PC-9 (cell line): ENCODE measurements at places on chromosomes 1 and 21. TPM values are rescaled to one million over a fixed set of nuclear protein-coding genes. Genes with fewer than 3 reads are reported as not detected.
A peak's percentile ranks its signal among the peaks of the same experiment; 100 is the strongest.

UBE4B gene
- 54.3 and 59.1 TPM in 2 replicates for total RNA-seq

CCDC190 gene
- total RNA-seq, result not detected in 2 replicates

IL20 gene
- not detected in 2 replicates for total RNA-seq

DNA sequence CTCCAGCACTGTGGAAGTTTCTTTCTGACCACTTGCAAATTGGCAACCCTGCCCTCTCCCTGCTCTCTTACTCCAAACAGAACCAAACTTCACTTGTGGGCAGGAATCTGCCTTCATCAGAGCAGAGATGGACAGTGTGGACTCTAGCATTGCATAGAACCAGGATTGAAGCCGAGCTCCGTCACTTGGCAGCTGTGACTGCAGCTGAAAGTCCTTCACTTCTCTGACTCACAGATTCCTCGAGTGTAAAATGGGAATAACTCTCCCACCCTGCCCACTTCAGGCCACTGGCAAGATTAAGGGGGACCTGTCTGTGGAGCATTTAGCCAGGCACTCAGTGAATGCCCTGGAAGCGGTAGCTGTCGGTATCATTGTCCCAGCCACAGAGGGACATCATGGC, 75.7 kb upstream of the ZBTB40 start:
- DNase-seq, result no peak

DNA sequence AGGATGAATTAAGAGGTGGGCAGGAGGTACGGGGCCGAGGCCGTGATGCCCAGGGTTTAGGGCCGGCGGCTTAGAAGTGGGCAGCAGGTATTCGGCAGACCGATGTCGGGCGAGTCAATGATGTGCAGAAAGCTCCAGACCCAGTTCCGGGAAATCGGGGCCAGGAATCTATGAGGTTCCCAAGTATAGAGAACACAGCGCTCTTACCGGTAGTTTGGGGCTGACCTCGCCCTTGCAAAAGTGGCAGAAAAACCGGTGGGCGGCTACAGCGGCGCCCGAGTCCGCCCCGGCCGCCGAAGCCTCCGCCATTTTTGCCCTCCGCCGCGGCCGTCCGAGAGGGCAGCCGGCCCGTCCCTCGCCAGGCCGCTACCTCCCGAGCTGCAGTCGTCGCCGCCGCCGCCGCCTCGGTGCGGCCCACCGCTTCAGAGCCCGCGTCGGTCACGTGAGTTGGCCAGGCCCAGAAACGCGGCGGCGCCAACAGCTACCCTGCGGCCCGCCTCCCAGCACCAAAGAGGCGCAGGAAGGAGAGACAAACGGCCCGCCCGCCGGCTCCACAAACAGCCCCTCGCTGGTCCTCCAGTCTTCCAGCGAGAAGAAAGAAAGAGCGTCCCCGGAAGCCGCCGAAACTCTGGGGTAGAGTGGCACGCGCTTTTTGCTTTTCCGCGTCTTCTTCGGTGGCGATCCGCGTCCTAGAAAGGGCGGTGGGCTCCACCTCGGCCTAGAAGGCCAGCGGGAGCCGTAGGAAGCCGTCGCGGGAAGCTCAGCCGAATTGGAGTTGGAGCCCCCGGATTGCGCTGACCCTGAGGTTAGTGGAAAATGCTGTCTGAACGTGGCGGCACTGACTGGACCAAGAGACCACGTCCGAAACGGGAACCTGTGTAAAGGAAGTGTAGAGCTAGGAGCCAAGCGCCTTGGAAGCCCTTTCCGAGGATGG, at the start of the genes POLR3C and RNF115:
Gene POLR3C, plus strand, starts transcription at position 636 of the 934 bp plus-strand sequence. CDS start 1,577 bp downstream, outside the sequence.
Gene RNF115, minus strand, starts transcription at position 531 of the 934 bp plus-strand sequence. Its CDS starts 222 bp downstream, at position 309.
- peak; percentile 69 for DNase-seq

TNFAIP8L2 gene
- not detected in 2 replicates for total RNA-seq

GRCh38 chr1:113901191-113901590, 3.4 kb downstream of the AP4B1 start:
- no peak for DNase-seq

DNA sequence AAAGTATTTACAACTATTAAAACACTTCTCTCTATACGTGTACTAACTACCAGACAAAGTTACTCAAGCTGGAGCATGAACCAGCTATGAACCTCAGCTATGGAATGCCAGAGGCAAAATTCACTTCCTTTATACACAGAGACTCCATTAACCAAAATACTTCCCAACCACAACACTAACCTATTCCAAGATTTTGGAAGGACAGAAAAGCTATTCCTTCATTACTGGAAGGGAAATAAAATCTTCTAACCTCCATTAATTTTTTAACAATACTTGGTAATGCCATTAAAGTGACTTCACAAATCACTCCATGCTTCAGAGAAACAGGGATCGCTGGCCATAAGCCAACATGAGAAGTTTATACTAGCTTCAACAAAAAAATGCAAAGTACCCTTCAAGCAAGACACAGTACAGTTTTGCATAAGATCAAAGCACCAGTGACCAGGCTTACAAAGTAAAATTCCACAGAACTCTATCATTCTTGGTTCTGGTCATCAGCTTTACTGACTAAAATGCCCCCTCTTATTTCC, 58.0 kb downstream of the PUM1 start:
- no peak for DNase-seq

DNA sequence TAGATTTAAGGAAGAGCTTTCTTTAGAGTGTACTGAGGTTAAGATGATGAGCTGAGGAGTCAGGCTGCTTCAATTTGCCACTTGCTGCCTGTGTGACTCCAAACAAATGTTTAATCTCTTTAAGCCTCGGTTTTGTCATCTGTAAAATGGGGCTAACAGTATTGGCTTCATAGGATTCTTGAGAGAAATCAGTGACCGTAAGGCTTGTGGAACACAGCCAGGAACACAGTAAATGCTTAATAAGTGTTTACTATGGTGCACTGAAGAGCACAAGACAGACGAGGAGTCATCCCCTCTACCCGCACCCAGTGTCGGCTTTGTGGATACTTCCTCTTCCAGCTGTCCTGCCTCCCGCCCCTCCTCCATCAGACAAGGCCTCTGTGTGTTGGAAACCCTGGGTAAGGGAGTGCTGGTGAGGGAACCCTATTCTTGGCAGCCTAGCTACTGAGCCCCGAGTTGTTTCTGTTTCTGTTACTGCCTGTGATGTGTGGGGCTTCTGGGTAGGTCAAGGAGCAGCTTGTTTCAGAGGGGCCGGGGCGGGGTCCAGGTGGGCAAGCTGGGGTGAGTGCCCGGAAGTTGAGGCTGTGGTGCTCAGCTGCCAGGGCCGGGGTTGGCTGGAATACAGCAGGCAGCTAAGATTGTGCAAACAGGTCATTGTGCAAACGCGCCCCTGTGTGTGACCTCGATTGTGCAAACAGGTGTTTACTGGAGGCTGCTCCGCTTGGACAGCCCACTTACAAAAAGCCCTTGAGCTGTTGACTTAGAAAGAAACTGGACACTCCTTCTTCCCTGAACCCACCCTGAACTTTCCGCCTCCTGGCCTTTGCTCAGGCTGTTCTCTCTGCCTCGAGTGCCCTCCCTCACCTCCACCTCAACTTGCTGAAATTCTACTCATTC, 4.0 kb upstream of the CSF3R start:
- peak; percentile 90 for DNase-seq

DNA sequence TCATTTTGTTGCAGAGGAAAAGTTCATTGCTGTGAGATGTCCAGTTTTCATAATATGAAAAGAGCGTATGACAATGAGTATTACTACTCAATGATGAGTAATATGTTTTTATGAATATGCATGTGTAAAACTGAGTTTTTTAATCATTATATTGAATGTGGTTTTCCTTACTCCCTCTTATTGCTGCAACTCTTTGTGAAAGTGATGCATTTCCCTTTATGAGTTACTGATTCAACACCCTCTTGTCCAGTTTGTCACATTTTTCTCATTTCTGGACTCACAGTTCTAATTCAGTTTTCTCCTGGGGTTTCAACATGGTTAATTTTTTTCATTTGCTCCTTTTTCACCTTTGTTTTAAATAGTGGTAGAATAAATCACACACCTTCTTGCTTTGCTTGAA, 35.2 kb upstream of the KCNJ15 start:
- no peak for DNase-seq

LCE1C gene
- total RNA-seq, result not detected in 2 replicates

ARHGEF2 gene
- total RNA-seq, result 85.0 and 93.9 TPM in 2 replicates

- DNase-seq, result no peak
These were observed 144.2 kb downstream of the VAV3 start for GRCh38 chr1:107820801-107821200.

DNA sequence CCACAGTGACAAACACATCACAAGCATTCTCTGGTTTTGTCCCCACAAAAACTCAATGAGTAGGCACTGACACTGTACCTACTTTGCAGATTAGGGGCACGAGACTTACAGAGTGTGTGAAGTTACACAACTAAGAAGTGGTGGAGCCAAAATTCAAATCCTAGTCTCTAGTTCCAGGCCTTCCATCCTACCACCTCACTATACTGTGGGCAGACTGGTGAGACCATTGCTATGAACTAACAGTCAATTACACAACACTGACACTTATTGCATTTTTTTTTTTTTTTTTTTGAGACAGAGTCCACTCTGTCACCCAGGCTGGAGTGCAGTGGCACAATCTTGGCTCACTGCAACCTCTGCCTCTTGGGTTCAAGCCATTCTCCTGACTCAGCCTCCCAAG, 71.4 kb downstream of the KCNN3 start:
- DNase-seq, result no peak

DNA sequence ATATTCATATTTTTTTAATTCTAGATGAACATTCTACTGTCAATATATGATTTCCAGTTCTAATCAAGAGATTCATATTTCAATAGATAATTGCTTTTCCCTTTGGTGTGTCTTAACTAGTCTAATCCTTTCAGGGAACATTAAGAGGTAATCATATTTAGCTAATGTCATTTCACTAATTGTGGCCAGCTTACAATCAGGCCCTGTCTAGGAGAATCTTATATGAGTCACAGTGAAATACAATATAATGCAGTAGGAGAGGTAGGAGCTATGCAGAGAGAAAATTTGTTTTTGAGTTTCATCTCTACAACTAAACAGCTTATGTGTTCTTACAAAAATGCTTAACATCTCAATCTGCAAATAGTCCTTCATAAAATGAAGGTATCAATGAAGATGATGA, 85.9 kb downstream of the DPYD start:
- DNase-seq, result no peak

DNA sequence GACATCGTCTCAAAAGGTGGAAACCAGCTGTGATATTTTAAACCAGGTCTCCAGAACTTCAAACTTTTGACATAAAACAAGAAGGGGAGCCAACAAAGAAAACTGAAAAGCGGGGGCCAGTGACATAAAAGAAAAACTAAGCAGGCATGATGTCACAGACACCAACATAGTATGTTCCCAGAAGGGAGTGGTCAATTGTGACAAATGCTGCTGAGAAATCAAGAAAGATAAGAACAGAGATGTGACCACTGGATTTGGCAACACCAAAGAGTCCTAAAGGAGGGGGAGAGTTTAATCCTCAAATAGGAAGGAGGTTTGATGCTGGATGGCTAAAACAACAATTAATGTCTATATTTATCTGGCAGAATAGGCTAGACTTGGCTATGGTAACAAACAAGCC, 2.3 kb upstream of the RNF19B start:
- DNase-seq, result no peak

- no peak for DNase-seq
These were observed 191.7 kb downstream of the HS2ST1 start for GRCh38 chr1:87106144-87106543.

OR2G3 gene
- total RNA-seq, result not detected in 2 replicates

- no peak for DNase-seq
These were observed 66.9 kb upstream of the TNR start for GRCh38 chr1:175810305-175810704.

DNA sequence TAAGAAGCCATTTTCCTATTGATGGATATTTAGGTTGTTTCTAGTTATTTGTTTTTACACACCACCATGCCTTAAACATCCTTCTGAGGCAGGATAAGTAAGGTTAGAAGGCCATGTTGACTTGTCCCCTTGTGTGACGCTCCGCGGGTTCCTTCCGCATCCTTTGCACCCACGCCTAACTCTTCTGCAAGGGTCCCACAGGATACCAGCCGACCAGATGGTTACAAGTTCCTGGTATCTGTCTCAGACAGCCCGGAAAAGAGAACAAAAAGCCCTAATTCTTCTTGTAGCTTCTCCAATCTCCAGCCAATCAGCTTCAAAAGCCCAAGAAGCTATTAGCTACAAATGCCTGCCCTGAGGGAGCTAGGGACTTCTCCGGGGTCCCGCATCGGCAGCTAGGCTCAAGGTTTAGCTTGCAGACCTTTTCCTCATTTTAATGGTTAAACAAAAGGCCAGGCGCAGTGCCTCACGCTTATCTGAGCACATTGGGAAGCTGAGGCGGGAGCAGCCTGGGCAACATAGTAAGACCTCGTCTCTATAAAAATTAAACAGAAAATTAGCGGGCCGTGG, 4.9 kb upstream of the OTUD3 start:
- no peak for DNase-seq

DNA sequence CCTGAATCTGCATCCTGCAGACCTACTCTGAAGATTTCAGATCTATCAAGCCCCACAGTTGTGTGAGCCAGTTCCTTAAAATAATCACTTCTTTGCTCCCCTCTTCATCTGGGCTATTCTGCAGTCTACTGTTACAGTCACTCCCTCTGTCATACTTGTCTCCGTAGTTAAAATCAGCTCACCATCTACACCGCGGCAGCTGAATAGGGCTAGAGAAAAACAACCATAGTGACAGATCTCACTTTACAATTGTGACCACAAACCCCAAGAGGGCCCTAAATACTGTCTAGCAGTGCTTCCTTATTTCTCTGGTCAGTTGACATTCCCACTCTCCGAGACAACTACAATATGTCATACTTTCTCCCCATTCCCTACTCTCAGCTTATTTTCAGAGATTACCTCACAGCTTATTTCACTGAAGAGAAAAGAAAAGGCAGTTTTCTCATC, 12.9 kb downstream of the DESI2 start:
- DNase-seq, result no peak

- no peak for DNase-seq
These were observed 93.4 kb upstream of the KLHDC7A start for GRCh38 chr1:18387307-18387706.

DNA sequence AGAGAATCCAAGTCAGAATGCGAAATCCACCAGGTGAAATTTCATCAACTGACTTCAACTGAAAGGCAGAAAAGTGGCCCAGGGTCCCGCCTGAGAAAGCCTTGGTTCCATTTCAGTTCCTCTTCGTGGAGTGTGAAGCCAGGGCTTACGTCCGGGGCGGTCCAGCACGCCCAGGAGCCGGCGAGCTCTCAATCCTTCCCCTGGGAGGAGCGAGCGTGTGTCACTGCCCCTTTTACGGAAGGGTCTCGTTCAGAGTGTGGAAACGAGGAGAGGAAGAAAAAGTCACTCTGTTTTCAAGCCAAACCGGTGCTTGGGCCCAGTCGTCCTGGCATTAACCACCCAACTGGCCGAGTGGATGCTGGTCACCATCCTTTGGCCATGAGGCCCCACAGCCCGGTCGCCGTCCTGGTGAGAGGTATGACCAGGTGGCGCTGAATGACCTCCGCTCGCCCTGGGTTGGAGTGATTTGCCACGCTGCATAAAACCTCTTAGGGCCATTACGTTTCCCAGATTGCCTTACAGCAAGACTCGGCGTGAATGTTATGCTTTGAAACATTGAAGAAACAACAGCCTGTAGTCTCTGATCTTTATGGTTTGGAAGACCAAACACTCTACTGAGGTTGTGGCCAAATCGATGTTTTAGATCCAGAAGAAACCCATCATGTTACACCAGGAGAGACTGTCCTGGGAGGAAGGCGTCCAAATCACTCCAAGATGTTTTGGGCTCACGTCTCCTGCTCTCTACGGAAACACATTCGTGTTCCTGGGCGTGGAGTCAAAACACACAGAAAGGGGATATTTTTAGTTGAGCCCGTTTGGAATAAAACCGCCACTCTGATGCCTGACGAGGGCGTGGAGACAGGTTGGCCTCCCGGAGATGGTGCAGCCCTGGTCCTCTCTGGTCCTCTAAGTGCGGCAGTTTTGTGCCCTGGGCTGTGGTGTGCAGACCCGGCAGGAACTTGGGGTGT, 93.6 kb upstream of the ACTRT2 start:
- no peak for DNase-seq

VANGL2 gene
- 11.5 and 12.4 TPM in 2 replicates for total RNA-seq

ACKR1 gene
- not detected in 2 replicates for total RNA-seq

GRCh38 chr1:187624812-187625545, 796.2 kb downstream of the PLA2G4A start:
- no peak for DNase-seq
